ENCODE measurements at places on chromosomes 4 and X. TPM values are rescaled to one million over a fixed set of nuclear protein-coding genes. Genes with fewer than 3 reads are reported as not detected.

- DNase-seq = no peak
Measured at GRCh38 chr4:54566608-54567007, 91.1 kb upstream of the KIT start.

GRCh38 chr4:79209081-79209480 lies 116.8 kb downstream of the NAA11 start:
- DNase-seq = no peak

DNA sequence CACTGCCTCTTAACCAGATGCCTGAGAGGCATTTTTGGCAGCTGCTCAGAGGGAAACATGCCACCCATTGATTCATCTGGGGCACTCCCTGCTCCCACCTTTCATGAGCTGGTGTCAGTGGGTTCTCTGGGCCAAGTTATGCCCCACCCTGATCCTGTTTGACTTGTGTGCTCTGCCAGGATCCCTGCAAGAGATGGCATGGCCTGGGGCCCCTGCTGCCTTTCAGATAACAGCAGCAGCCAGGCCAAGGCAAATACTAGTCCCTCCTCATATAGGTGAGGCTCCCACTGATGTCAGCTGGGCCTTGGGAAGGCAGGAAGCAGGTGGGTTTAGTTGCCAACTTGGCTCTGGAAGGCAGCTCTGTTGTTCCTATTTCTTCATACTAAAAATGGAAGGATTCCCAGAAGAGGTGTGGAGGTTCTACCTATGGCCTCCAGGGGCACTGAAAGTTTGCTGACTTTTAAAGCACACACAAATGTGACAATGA lies 192.9 kb upstream of the RBPJ start:
- DNase-seq = no peak

The KLB gene
- not detected for total RNA-seq

GRCh38 chrX:108641589-108642272 lies 94.6 kb downstream of the IRS4 start:
- no peak for DNase-seq

GRCh38 chr4:151627491-151627890 lies 133.3 kb downstream of the GATB start:
- no peak for DNase-seq

DNA sequence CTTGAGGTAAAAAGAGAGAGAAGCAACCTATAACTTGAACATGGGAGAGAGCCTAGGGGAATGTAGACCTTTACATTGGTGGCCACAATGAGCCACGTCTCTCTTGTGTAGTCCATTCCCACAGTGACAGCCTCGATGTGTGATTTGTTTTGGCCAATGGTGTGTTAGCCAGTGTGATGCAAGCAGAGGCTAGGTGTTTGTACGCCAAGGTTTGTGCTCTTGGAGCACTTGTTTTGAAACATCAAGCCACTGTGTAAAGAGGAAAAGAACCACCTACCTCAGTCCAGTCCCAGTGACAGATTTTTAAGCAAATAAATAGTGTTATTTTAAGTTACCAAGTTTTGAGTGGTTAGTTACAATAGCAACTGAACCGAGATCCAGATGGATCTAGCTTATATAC lies 23.9 kb upstream of the TMEM192 start:
- DNase-seq = no peak

DNA sequence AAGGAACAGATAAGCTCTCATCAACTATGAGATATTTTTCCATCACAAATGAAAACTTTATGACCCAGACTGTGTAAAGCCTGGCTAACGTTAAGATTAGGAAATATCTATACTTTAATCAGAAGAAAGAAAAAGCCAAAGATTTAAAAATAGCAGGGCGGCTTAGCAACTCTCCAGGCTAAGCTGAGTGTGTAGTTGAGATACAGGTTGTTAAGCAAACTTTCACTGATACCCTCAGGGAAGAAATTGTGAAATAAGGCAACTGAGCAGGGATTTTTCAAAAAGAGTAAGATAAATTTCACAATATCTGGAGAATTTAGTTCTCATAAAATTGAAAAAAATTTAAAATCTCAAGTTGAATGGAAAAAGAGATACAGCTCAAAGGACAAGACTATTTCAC lies 382.0 kb downstream of the RAPGEF2 start:
- no peak for DNase-seq

GRCh38 chrX:10286195-10286594 lies 129.4 kb downstream of the CLCN4 start:
- no peak for DNase-seq

GRCh38 chr4:36241771-36242170 lies 2.5 kb downstream of the ARAP2 start:
- DNase-seq = no peak

GRCh38 chrX:17679820-17680219 lies 57.5 kb upstream of the SCML1 start:
- DNase-seq = no peak

DNA sequence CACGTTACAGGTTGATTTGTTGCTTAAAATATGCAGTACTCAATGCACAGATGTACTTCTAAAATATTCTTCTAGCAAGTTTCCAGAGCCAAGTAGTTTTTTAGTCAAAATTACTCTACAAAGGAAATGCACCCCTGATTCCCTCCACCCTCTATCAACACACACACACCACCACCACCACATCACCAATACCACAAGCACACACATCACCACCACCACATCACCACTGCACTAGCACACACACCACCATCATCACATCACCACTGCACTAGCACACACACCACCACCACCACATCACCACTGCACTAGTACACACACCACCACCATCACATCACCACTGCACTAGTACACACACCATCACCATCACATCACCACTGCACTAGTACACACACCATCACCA lies 105.2 kb upstream of the FRG1 start:
- no peak for DNase-seq

DNA sequence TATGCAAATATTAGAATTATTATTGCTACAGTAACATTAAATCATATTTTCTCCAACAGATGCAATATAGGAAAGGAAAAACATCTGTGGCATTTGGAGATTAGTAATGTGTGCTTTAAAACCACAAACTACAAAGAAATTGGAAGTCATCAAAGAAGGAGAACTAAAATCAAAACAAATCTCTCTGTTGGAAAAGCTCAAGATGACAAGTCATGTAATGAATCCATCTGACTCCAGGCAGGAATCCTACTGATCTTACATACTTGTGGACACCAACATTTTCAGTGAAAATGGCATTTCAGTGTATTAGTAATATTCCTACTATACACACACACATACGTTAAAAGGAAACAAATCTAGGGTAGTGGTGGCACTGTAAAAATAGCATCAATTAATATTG lies 98.2 kb downstream of the SLC39A8 start:
- DNase-seq = no peak

The INTU gene
- total RNA-seq = 0.35 TPM

The SMIM43 gene
- total RNA-seq = not detected

DNA sequence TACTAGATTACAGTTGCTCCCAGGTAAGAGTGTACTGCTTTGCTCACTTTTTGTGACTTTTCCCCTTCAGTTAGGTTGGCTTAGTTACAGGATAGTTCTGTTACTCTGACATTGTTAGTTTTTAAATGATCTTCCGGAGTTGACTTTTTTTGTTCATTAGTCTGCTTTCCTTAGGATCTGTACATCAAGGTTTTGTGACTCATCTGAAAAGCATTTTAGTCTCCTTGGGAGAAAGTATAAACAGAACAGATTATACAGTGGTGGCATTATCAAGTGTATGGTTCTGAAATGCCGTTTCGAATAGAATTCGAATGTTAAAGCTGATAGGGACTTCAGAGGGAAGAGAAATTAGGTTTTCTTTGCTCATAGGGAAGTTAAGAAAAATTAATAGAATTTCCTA lies 63.3 kb downstream of the USP9X start:
- no peak for DNase-seq

- no peak for DNase-seq
Measured at GRCh38 chr4:144687466-144687865, 41.5 kb downstream of the HHIP start.

The ETDA gene
- total RNA-seq = not detected

The ASMT gene
- not detected for total RNA-seq

- DNase-seq = no peak
Measured at GRCh38 chr4:22686141-22686540, 6.6 kb upstream of the GBA3 start.

DNA sequence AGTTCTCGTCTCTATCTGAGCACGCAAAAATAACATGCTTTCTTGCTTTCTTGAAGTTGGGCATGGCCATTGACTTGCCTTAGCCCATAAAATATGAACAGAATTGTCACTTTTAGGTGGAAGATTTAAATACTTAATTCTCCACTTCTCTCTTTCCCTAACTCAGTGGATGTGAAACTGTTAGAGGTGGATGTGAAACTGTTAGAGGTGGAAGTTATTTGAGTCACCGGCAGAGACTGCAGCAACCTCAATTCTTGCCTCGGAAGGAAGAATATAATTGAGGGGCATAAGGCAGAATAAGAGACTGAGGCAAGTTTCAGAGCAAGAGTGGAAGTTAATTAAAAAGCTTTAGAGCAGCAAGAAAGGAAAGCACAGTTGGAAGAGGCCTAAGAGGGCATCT lies 2.8 kb upstream of the PARM1 start:
- no peak for DNase-seq

GRCh38 chrX:39835776-39836175 lies 262.0 kb downstream of the BCOR start:
- DNase-seq = no peak

GRCh38 chrX:13697455-13697854 lies 8.5 kb downstream of the RAB9A start:
- no peak for DNase-seq

- DNase-seq = no peak
Measured at GRCh38 chr4:22597471-22597870, 81.6 kb upstream of the ADGRA3 start.

The GLRA2 gene
- total RNA-seq = not detected

The POU3F4 gene
- not detected for total RNA-seq

DNA sequence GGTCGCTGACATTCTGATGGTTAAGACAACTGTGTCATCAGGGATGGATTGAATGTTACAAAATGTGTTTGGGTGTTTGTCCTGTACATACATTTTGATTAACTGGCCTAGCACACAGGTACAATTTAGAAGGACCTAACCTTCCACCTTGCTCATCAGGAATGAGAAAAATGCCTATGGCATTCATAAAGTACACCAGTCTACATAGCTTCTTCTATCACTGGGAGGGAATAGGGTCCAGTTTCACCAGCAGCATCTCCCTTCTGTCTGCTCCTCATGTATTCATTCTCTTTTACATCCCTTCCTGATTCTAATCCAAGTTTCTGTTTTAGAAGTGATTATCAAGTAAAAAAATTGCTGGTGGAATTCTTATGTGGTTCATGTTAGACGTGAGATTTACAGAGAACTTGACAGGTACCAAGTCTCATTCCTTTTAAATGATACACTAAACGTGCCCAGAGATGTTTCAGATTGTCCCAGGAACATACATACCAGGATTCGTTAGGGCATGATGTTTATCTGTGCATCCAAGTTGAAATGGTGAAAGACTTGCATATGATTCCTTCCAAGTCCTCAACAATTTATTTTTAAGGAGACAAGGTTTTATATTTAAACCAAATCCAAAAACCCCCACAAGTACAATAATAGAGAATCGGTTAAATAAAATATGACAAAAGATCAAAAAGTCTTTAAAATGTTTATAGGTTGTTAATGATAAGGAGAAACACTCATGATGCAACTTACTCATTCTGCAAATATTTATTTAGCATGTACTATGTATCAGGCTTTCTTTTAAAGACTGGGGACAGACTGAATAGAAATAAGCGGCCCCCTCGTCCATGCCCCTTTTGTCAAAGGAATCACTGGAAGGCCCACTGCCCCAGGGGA lies 359.1 kb downstream of the ZNF674 start:
- DNase-seq = no peak

DNA sequence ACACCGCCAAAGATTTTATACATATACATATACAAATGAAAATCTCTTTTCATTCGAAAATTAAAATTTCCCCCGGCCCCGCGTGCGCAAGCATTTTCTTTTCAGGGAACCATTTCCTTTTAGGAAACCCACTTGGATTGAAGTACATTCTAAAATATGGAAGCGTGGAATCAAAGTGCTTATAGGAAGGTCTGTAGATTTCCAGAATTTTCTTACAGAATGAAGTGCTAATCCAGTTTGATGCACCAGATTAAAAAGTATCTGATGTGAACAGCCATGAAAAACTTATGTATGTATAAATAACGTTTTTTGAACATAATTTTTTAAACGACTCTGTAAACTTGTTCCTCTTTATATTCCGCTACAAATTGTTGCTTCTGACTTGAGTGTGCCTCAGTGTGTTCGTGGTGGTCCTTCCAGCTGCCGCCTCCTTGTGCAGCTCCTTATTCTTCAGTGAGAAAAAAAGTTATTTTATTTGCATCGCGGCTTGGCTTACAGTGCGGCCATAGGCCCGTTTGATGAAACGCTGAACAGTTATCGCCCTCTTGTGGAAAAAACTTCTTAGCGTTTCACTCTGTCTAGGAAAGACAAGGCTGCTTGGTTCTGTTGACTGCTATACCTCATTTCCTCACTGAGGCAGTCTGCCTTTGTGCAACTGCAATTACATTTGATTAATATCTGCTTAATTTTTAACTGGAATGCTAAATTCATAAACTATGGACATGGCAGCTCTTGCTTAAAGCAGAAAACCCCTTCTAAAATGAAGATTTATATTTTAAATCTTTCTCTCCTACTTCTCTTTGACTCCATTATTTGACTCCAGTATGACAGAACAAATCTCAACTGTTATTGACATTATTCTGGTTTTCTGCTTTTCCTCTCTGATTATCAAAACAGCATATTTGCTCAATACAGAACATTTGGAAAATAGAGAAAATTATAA lies 4.7 kb upstream of the NKX6-1 start:
- no peak for DNase-seq

DNA sequence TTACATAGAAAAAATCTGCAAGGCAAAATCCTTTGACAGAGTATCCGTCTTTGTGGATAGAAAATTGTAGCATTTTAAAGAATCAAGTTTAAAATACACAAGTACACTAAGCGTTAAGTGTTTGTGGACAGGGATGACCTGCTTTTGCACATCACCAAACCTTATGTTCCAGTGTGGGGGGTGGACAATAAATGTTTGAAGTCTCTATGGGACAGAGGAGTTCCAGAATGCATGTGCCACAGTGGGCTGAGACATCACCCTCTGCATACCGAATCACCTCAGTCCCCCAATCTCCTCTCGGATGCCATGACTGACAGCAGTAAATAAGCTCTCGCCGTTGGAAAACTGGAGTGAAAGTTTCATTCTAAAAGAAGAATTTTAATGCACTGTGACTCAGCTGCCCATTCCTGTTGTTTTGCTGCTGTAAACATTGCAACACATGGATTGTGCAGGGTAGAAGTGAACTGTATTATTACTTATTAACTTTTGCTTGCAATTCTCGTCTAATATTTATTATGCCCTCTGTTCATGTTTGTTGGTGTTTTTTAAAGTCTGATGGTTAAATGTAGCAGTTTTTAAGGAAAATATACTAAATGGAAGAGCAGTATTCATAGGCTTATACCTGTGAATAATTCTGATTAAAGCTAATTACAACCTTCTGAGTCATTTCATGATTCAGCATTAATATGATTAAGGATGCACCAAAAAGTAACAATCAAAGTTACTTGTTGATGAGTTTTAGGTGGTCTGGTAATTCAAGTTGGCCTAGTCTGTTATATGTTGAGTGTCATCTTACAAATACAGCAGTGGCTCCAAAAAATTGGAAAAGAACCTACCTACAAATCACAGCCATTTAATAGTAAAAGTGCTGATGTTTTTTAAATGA lies 24.0 kb downstream of the CDKN2AIP start:
- DNase-seq = no peak

All from activated naive CD8-positive, alpha-beta T cell treated with anti-CD3 and anti-CD28 coated beads for 36 hours (primary cell).